Purkinje cell (primary cell): ENCODE measurements at places on chromosomes 11 and 22. TPM values are rescaled to one million over a fixed set of nuclear protein-coding genes. Genes with fewer than 3 reads are reported as not detected.

SAA1 gene
- polyA plus RNA-seq: not detected in 2 replicates

SSTR3 gene
- polyA plus RNA-seq: 0.13 TPM in 1 of 2 replicates, not detected in the other

TBX10 gene
- not detected in 2 replicates for polyA plus RNA-seq

CASP1 gene
- polyA plus RNA-seq: 0.57 TPM in 1 of 2 replicates, not detected in the other

PAMR1 gene
- polyA plus RNA-seq: not detected in 2 replicates

TYMP gene
- polyA plus RNA-seq: not detected in 2 replicates

TSSK2 gene
- not detected in 2 replicates for polyA plus RNA-seq

SEC14L6 gene
- 0.90 and 1.4 TPM in 2 replicates for polyA plus RNA-seq

HBE1 gene
- polyA plus RNA-seq: not detected in 2 replicates

NLRP14 gene
- polyA plus RNA-seq: 0.07 TPM in 1 of 2 replicates, not detected in the other

HPX gene
- not detected in 2 replicates for polyA plus RNA-seq

LMNTD2 gene
- polyA plus RNA-seq: not detected in 2 replicates

MAP6 gene
- 115 and 139 TPM in 2 replicates for polyA plus RNA-seq

KLHL35 gene
- 0.74 and 1.3 TPM in 2 replicates for polyA plus RNA-seq

MRGPRF gene
- polyA plus RNA-seq: not detected in 2 replicates

CCDC73 gene
- 0.40 and 0.91 TPM in 2 replicates for polyA plus RNA-seq
